Kidney (tissue), 22 donors: ENCODE measurements at places on chromosomes 3 and 15.
A peak's percentile ranks its signal among the peaks of the same experiment; 100 is the strongest.

DNA sequence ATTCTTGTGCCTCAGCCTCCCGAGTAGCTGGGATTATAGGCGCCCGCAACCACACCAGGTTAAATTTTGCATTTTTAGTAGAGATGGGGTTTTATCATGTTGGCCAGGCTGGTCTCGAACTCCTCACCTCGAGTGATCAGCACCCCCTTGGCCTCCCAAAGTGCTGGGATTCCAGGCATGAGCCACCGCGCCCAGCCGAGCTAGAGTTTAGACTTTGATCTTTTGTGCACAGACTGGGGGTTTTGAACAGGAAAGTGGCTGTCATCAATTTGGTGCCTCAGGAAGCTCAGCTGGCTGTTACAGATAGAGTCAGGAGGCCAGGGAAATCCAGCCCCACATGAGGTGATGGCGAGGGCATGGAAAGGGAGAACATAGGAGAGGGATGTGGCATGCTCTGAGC lies 19.3 kb upstream of the IREB2 start:
- DNase-seq: no peak

- DNase-seq: no peak
Measured at GRCh38 chr3:47018269-47018611, 38.8 kb downstream of the NBEAL2 start.

- DNase-seq: no peak
Measured at GRCh38 chr15:31255732-31256377, 70.8 kb upstream of the KLF13 start.

- no peak for DNase-seq
Measured at GRCh38 chr3:195757438-195757770, 36.6 kb downstream of the MUC20 start.

- DNase-seq: no peak
Measured at GRCh38 chr15:55279746-55280351, 9.8 kb downstream of the RAB27A start.

- DNase-seq: no peak
Measured at GRCh38 chr3:3665546-3665945, 133.7 kb upstream of the LRRN1 start.

GRCh38 chr15:52558196-52558595 lies 10.6 kb downstream of the ARPP19 start:
- DNase-seq: no peak

GRCh38 chr3:192188218-192188835 lies 539.0 kb downstream of the FGF12 start:
- DNase-seq: no peak

DNA sequence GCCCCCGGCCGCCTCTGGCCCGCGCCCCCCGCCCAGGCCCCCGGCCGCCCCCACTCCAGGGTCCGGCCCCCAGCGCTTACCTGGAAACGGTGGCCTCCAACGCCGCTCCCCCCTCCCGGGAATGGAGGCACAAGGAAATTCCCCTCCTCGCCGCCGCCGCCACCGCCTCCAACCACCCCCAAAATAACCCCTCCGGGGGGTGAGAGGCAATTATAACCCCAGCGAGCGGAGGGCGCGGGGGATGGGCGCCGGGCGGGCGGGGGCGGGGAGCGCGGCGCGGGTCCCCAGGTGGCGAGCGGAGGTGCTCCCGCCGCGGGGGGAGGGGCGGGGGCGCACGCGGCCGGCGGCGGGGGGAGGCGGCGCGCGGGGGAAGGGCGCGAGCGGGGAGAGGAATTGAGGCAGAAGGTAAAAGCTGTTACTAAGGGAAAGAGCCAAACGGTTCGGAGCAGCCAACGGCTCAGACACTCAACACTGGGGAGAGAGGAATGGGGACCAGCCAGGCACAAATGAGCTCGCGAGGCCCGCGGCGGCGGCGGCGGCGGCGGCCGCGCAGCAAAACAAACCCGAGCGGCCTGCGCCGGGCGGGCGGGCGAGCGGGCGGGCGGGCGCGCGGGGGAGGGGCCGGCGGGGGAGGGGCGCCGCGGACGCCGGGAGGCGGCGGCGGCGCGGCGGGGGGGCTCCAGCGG lies at the start of gene TBL1XR1:
TBL1XR1 (minus strand) TSS at position 442 of the 686 bp plus-strand sequence. CDS start 132,505 bp downstream, outside the sequence.
- peak; percentile 97 for DNase-seq

DNA sequence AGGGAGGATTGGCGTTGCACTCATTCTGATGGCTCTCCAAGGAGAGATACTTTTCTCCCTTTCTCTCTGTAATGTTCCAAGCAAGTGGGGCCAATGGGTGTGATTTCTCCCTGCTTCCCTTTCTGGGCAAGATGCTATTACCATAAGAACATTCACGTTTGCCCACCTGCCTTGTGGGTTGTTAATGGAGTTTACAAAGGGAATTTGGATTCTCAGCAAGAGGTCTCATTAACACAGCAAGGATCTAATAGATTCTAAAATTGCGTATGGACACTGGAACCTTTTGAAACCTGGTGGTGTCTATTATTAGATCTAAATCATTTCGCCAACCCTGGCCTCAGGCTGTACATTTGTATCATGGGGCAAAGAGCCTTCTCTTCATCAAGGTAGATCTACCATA lies 74.1 kb downstream of the SLCO3A1 start:
- DNase-seq: no peak

DNA sequence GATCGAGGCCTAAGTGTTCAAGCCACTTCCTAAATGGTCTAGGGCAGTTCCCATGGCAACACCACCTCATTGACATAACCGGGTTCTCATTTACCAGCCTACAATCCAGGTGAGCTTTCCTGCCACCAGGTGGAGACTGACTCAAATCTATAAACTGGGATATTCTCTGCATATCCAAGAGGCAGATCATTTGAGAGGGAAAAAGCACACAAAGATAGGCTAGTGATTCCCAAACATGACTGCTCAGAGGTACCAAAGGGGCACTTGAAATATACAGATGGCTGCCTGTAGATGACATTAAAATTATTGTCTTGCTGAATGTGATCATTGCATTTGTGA lies 141.3 kb upstream of the PROK2 start:
- DNase-seq: peak; percentile 51

DNA sequence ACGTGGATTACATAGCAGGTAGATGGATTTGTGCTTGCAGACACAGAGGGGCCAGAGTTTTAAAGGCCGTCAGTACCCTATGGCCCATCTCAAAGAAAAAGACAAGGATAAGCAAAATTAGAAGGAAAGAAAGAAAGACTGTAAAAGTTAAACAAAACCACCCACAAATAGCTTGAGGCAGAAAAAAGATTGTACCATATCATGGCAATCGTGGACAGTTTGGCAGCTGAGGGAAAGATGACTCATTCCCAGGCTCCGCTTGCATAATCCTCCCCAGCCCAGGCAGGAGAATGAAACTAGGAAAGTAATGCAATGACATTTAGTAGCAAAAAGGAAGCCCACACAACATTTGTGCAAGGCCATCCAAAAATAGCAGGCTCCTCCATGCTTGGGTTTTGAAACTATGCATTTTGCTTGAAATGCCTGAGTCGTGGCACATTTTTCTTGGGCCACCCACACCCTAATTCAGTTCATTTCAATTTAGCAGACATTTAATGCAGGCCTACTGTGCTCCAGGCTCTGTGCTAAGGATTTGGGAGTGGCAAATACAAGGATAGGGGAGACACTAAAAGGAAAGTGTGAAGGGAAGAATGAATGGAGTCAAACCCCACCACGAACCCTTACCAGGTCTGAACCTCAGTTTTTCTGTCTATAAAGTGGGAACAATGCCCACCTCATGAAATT lies 40.9 kb upstream of the SMAD3 start:
- peak; percentile 46 for DNase-seq

DNA sequence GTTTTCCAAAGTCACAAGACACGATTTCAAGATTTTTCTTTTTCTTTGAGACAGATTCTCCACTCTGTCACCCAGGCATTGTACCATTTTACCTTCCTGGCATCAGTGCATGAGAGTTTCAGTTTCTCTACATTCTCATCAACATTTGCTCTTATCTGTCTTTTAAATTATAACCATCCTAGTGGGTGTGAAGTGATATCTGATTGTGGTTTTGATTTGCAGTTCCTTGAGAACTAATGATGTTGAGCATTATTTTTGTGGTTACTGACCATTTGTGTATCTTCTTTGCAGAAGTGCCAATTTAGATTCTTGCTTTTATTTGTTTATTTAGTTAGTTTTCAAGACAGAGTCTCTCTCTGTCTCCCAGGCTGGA lies 41.2 kb downstream of the ADIPOQ start:
- DNase-seq: no peak

- DNase-seq: no peak
Measured at GRCh38 chr3:113436809-113437208, 4.5 kb downstream of the CFAP44 start.

- no peak for DNase-seq
Measured at GRCh38 chr15:66388043-66388363, 1.3 kb downstream of the MAP2K1 start.

DNA sequence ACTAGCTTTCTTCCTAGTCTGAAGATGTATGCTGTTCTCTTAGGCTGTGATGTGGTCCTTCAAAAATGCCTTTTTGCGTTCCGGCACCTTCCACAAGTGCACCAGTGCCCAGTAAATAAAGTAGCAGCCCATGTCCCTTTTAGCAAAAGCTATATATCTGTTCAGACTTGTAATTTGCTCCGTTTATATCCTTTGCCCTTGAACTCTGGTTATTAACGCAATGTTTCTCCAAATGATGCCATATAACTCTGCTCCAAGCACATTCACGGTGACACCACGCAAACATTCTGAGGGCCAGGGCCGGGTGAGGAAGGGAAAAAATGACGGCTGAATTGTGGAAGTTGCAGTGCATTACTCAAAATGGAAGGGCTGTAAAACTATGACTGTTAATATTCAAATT lies 1001.1 kb upstream of the NR2F2 start:
- peak; percentile 40 for DNase-seq

DNA sequence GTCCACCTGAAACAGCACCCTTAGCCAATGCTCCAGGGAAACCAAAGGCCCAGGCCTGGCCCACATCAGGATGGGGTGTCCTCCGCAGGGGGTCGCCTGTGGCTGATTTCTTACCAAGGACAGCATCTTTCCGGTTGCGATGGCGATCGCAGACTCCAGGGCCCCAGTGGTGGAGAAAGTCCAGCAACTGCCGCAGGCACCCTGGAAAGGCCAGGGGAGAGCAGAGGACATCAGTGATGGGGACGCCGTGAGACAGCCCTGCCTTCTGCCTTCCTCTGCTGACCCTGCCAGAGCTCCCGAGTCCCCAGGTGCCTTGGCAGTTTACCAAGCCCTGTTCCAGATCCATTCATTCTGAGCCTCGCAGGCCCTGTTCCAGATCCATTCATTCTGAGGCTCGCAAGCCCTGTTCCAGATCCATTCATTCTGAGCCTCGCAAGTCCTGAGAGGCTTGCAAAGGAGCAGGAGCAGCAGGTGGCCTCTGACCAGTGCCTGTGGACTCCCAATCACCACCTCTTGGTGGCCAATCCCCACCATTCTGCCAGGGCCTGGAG lies 12.5 kb downstream of the CTSH start:
- no peak for DNase-seq

DNA sequence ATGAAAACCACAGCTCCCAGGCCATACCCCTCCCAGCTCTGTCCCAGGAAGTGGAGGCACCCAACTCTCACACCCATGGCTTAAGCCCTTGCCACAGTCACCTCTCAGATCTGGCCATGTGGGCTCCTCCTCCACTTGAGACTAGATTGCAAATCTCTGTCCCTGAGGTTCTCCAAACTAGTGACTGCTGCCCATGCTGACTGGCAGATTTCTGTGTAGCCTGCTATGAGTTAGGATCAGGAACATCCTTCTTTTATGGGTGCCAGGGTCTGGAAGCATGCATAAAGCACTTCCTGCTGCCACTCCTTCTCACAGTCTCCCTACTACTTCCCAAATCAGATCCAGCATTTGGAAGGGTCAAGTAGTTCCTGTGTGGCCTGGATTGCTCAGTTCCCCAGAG lies 59.6 kb upstream of the GOLIM4 start:
- DNase-seq: no peak

- no peak for DNase-seq
Measured at GRCh38 chr15:88035381-88035780, 221.2 kb downstream of the NTRK3 start.

DNA sequence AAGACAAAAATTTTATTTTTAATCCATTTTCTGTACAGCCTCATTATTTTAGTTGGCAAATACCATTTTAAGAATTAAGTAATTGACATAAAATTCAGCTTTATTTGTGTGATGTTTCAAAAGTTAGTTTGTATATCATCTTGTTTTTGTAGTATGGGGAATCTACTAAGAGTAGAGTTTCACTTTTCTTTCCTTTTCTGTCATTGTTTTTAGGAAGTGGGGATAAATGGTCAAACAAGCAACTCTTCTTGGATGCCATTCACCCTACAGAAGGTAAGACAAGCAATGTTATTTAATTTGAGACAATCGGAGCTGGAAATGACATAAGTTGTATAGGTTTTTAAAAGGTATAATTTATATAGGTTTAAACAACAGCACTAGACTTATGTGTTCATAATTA lies 268.3 kb downstream of the BBX start:
- DNase-seq: no peak

DNA sequence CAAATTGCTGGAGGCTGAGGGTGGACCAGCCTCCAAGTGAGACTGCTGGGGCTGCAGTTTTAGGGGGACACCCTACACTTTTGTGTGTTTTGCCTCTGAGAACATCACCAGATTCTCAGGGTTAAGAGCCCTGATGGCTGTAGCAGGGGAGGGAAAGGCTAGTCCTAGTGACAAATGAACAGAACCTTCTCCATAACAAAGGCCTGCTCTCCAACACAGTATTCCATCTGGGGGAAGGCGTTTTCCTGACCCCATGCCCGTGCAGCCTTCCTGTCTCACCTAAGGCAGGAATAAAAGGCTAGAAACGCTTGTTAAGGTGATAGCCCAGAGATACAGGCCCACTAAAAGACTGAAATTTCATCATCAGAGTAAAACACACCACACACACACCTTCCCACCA lies 50.2 kb upstream of the NSMCE3 start:
- no peak for DNase-seq

- DNase-seq: no peak
Measured at GRCh38 chr3:139378587-139379241, 10.7 kb downstream of the COPB2 start.

GRCh38 chr15:99429681-99430081 lies 136.1 kb upstream of the MEF2A start:
- DNase-seq: no peak

GRCh38 chr3:31572236-31573004 lies 39.7 kb downstream of the STT3B start:
- no peak for DNase-seq

DNA sequence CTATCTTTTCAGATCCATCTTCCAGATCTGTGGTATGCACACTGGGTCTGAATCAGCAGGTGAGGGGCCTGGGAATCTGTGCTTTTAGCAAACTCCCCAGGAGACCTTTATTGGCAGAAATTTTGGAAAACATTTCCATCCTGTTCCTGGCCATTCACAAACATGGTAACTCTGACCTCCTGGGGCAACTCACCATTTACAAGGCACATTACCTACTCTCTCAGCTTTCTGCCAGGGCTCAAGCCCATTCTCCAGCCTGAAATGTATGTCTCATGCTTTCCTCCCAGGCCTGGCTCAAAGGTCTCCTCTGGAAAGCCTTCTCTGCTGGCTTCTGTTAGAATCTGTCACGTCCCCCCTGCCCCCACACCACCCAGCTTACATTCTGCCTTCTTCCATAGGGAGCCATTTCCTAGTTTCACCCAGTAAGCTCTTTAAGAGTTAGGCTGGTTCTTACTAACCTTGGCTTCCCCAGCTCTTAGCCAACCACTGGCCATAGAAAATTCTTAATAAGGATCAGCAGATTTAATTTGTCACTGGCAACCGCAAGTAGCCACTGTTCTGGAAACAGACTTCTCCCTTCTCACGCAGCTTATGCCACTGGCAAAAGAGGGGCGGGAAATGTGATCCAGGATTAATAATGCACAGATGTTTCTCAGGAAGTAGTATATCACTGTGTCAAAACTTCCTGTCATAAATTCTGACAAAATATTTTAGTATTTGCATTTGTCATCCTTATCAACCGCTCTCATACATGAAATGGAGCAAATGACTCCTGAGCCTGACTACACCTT lies 55.0 kb downstream of the RORA start:
- DNase-seq: no peak

GRCh38 chr3:151382671-151383070 lies 1.9 kb downstream of the P2RY12 start:
- DNase-seq: no peak
